ENCODE measurements at places on chromosomes 7 and 10. TPM values are rescaled to one million over a fixed set of nuclear protein-coding genes. Genes with fewer than 3 reads are reported as not detected.

CNPY1 gene
- not detected for total RNA-seq

DNA sequence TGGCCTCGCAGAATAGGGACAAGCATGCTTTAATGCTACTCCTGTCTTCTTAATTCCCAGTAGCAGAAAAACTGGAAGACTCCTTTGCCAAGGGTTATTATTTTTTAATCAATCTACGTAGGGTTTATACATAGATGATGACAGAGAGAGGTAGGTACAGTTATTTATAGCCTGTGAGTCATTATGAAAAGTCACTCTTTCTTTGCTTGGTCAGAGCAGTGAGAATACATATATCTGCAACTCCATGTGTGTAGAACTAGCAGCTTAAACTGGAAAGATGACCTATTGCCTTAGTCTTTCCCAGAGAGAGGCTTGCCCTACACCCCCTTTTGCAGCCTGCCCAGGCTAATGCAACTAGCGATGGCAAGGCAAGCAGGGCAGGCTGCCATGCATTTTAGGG lies 1050.6 kb downstream of the NRG3 start:
- no peak overlapping the region for H3K4me3 ChIP-seq
- no peaks in the 10 kb centered on the region for H3K36me3 ChIP-seq
- no peaks in the 10 kb centered on the region for H3K4me1 ChIP-seq
- no peak overlapping the region for H3K27ac ChIP-seq
- no peaks in the 10 kb centered on the region for H3K27me3 ChIP-seq

- H3K4me1 ChIP-seq, result peaks cover 7% of the 10 kb centered on the region
- no peak overlapping the region for H3K27ac ChIP-seq
- H3K4me3 ChIP-seq, result no peak overlapping the region
- no peaks in the 10 kb centered on the region for H3K27me3 ChIP-seq
- peaks cover 8% of the 10 kb centered on the region for H3K36me3 ChIP-seq
- no peak for DNase-seq
Measured at GRCh38 chr10:95278061-95278988, 12.5 kb downstream of the PDLIM1 start.

- no peaks in the 10 kb centered on the region for H3K27me3 ChIP-seq
- no peak overlapping the region for H3K27ac ChIP-seq
- H3K36me3 ChIP-seq, result no peaks in the 10 kb centered on the region
- DNase-seq, result no peak
- H3K4me1 ChIP-seq, result no peaks in the 10 kb centered on the region
Measured at GRCh38 chr10:22978918-22979317, 51.1 kb downstream of the ARMC3 start.

GRCh38 chr10:101912561-101913179 lies 69.1 kb upstream of the KCNIP2 start:
- no peak overlapping the region for H3K4me3 ChIP-seq
- H3K27me3 ChIP-seq, result no peaks in the 10 kb centered on the region
- H3K36me3 ChIP-seq, result no peaks in the 10 kb centered on the region
- H3K4me1 ChIP-seq, result peaks cover 1% of the 10 kb centered on the region

DNA sequence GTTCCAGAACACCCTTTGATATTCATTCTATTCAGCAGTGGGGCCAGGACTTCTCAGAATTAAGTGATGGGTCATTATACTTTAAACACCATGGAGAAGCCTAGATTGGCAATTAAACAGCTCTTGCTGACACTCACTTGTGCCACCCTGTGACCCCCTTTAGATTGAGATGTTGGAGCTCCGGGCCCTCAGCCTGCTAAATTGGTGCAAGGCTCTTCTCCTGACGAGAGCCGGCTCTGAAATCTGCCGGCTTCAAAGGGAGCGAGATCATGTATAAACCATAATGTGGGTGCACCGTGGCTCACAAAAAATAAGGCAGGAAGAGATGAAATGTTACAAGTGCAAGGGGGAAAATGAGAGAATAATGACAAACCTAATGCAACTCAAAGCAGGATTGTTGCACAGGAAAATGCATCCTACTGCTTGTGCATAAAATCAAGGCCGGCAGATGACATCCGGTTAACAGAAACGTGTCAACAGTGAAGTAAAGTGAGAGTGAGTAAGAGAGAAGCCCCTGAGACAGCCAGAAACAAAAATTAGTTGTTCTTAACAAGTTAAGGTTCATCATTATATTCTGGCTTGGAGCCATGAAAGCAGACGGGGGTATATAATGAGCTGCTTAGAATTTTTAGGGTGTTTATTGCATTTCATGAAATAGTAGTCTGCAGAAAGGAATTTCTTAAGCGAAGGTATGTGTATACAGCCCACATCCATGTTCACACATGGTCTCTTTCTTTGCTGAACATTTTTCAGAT lies 198.2 kb downstream of the TCF7L2 start:
- H3K27ac ChIP-seq, result no peak overlapping the region
- peaks cover 49% of the 10 kb centered on the region for H3K36me3 ChIP-seq
- H3K4me3 ChIP-seq, result no peak overlapping the region
- H3K27me3 ChIP-seq, result no peaks in the 10 kb centered on the region
- no peak for DNase-seq

- H3K27ac ChIP-seq, result no peak overlapping the region
- no peak overlapping the region for H3K4me3 ChIP-seq
- DNase-seq, result no peak
- H3K36me3 ChIP-seq, result no peaks in the 10 kb centered on the region
- H3K4me1 ChIP-seq, result no peaks in the 10 kb centered on the region
- no peaks in the 10 kb centered on the region for H3K27me3 ChIP-seq
Measured at GRCh38 chr10:67076144-67076543, 150.3 kb downstream of the LRRTM3 start.

CYP2C19 gene
- total RNA-seq, result not detected

GRCh38 chr7:72325561-72325960 lies 86.6 kb downstream of the CALN1 start:
- H3K4me1 ChIP-seq, result no peaks in the 10 kb centered on the region
- H3K27me3 ChIP-seq, result no peaks in the 10 kb centered on the region
- H3K27ac ChIP-seq, result no peak overlapping the region
- H3K4me3 ChIP-seq, result no peak overlapping the region
- H3K36me3 ChIP-seq, result 0 out of 3 replicates have a peak, but pooled peaks cover 2% of the 10 kb centered on the region
- no peak for DNase-seq

- DNase-seq, result no peak
- no peak overlapping the region for H3K4me3 ChIP-seq
- peaks cover 2% of the 10 kb centered on the region for H3K36me3 ChIP-seq
Measured at GRCh38 chr10:89369156-89370105, 8.4 kb upstream of the IFIT1B start.

PSD gene
- 3.4 TPM for total RNA-seq

DNA sequence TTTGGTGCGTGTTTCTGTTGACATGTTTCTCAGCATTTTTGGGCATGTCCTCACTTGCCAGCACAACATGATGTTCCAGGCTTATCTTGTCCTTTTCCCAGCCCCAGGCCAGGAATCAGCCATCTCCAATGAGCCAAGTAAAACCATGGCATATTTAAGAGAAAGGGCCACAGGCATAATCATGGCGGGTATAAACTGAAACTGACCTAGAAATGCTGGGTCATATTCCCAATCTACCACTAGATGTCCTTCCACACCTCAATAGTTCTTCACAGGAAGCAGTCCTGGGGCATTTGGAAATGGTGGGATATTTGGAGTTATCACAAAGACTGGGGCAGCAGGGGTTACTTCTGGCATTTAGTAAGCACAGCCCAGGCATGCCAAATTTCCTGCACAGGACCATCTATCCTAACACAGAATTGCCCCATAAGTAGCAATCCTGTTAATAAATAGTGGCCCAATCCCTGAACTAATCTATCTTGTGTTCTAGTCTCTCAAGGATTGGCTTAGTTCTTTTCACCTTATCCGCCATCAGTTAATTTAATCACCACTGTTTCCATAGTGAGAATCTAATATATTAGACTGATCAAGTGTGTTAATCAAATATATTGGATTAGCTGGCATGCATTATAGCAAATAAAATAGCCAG lies 101.6 kb downstream of the NPSR1 start:
- no peak overlapping the region for H3K27ac ChIP-seq
- no peaks in the 10 kb centered on the region for H3K27me3 ChIP-seq
- DNase-seq, result peak; percentile 40
- no peaks in the 10 kb centered on the region for H3K4me1 ChIP-seq
- no peak overlapping the region for H3K4me3 ChIP-seq

DNA sequence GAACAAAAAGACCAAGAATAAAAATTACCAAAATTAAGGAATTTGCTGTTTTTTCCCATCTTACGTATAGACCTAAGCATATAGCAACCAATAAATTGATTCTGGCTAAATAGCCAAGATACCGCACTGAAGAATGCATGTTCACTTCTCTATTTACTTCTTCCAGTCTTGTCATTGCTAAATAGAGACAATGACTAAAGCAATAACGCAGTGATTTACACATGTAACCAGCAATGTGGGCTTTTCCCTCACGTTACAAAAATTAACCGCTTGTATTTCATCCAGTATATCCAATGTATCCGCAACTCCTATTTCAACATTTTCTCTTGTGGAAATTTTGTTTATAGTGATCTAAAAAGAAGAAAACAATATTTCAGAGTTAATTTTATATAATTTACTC lies 5.6 kb downstream of the TMEM168 start:
- no peak overlapping the region for H3K27ac ChIP-seq
- no peak for DNase-seq
- peaks cover 11% of the 10 kb centered on the region for H3K36me3 ChIP-seq
- no peaks in the 10 kb centered on the region for H3K4me1 ChIP-seq

DNA sequence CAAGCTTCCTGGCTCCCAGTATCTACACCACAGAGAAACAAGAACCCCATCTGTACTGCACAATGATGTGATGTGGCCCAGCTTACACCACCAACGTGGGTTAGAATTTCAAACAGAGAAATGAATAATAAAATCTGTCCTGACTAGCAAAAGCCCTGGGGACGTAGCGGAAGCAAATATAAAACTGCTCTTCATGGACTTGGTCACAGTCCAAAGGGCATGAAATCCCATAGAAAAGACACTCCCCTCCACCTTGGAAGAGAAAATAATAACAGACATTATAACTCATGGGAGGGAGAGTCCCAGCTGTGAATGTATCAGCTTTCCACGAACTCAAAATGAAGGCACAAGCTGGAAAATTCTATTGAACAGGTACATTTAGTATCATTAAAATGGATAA lies 205.3 kb upstream of the GALNT17 start:
- DNase-seq, result no peak
- no peak overlapping the region for H3K27ac ChIP-seq
- no peaks in the 10 kb centered on the region for H3K27me3 ChIP-seq
- H3K4me3 ChIP-seq, result no peak overlapping the region
- H3K36me3 ChIP-seq, result no peaks in the 10 kb centered on the region

- H3K27ac ChIP-seq, result no peak overlapping the region
- H3K4me3 ChIP-seq, result no peak overlapping the region
- H3K27me3 ChIP-seq, result no peaks in the 10 kb centered on the region
- no peak for DNase-seq
Measured at GRCh38 chr10:10053051-10053450, 964.6 kb upstream of the CELF2 start.

ASCC1 gene
- 36.9 TPM for total RNA-seq

DNA sequence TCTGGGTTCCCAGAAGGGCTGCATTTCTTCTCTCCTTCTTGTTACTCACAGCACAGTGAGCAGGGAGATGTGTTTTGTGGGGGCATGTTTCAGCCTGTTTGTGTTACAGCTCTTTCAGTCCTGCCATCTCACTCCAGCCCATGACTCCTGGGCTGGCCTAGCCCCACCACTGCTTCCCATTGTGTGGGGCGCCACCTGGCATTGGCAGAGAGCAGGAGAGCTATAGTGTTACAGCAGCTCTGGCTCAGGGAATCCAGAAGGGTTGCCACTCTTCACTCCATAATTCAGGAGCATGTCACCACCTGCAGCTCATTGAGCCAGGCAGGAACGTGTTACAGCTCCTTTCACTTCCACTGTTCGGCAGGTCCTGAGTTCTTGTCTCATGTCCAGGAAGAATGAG lies 30.0 kb downstream of the CLDN12 start:
- no peak overlapping the region for H3K27ac ChIP-seq
- H3K4me1 ChIP-seq, result no peaks in the 10 kb centered on the region

GRCh38 chr7:30925117-30925516 lies 13.5 kb downstream of the AQP1 start:
- no peaks in the 10 kb centered on the region for H3K36me3 ChIP-seq
- DNase-seq, result no peak
- H3K27ac ChIP-seq, result no peak overlapping the region
- no peak overlapping the region for H3K4me3 ChIP-seq

COPG2 gene
- 77.7 TPM for total RNA-seq

DNA sequence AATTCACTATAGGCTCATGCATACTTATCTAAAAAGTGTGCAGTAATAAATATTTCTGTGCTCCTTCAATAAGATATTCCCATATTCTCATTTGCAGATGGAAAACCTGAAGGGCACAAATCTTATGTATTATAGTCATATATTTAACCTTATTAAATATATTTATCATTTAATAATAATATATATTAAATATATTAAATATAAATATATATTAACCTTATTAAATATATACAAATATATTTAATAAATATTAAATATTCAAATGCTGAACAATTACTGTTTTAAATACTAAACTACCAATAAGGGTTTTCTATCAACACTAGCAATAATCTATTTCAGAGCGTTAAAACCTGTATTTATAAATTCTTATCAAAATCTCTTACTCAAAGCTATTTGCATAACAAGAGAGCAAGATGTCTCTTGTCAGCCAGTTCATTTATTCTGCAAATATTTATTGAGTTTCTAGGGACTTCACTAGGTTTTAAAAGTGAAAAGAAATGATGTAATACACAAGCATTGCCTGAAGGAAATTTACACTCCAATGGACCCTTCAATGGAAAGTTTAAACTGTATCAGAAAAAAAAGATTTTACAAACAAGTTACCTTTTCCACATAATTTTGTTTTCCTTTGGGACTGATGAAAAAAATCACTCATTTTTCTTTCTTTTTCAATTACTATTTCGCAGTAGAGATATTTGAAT lies 159.2 kb downstream of the AGMO start:
- peaks cover 1% of the 10 kb centered on the region for H3K36me3 ChIP-seq
- no peak for DNase-seq
- H3K4me1 ChIP-seq, result no peaks in the 10 kb centered on the region
- no peak overlapping the region for H3K4me3 ChIP-seq

DNA sequence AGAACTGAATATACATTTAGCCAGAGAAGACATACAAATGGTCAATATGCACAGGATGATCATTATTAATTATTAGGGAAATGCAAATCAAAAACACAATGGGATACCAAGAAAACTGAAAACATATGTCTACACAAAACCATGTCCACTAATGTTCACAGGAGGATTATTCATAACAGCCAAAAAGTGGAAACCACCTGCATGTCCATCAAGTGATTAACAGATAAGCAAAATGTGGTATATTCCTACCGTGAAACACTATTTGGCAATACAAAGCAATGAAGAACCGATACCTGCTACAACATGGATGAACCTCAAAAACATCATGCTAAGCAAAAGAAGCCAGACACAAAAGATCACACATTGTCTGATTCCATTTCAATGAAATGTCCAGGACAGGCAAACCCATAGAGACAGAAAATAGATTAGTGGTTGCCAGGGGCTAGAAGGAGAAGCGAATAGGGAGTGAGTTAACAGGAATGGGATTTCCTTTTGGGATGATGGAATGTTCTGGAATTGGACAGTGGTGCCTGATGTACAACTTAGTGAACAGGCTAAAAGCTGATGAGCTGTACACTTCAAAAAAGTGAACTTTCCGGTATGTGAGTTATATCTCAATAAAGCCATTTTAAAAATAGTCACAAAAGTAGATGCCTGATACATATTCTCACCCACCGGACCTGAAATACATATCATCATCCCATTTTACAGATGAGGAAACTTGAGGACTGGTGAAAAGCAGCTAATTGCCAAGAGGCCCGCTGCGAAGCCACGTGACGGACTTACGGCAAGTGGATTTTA lies 33.6 kb downstream of the HIPK2 start:
- H3K27me3 ChIP-seq, result no peaks in the 10 kb centered on the region
- no peak overlapping the region for H3K27ac ChIP-seq
- H3K4me3 ChIP-seq, result no peak overlapping the region
- no peaks in the 10 kb centered on the region for H3K4me1 ChIP-seq

GRCh38 chr7:108193594-108194498 lies 63.7 kb upstream of the LAMB4 start:
- H3K27me3 ChIP-seq, result no peaks in the 10 kb centered on the region
- 0 out of 2 replicates have a peak, but pooled peaks cover 2% of the 10 kb centered on the region for H3K4me1 ChIP-seq
- no peak overlapping the region for H3K27ac ChIP-seq
- H3K4me3 ChIP-seq, result no peak overlapping the region

All from H9 (cell line).